ENCODE measurements at places on chromosomes 7 and 10. TPM values are rescaled to one million over a fixed set of nuclear protein-coding genes. Genes with fewer than 3 reads are reported as not detected.

GRCh38 chr7:42144604-42145003 is 92.4 kb downstream of the GLI3 start:
- DNase-seq = no peak

DENND2A gene
- 5.4 TPM for total RNA-seq

NEURL1 gene
- not detected for total RNA-seq

- DNase-seq = no peak
Measured at GRCh38 chr10:130492266-130492934, 356.2 kb downstream of the GLRX3 start.

VSTM4 gene
- total RNA-seq = 9.5 TPM

PDK4 gene
- total RNA-seq = 0.71 TPM

LDB3 gene
- total RNA-seq = 0.45 TPM

SPDYE5 gene
- not detected for total RNA-seq

TMEM213 gene
- not detected for total RNA-seq

DNA sequence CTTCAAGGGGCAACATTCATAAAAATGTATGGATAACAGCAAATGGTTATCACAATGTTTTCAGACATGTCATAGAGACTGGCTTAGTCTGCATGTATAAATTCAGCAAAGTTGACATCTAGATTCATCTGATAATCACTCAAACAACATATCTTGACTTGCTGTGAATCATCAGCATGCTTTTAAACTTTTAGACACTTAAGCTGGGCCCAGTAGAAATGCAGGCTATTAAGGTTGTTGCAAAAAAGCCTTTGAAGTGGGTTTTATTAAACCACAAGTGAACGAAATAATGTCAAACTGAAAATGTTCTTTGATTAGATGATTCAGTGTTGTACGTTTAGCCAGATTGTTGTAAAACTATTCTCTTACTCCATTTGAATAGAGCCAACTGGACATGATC is 759.6 kb downstream of the NXPH1 start:
- no peak for DNase-seq

- no peak for DNase-seq
Measured at GRCh38 chr7:45215601-45216062, 58.0 kb downstream of the RAMP3 start.

GRK5 gene
- total RNA-seq = 6.1 TPM

DNA sequence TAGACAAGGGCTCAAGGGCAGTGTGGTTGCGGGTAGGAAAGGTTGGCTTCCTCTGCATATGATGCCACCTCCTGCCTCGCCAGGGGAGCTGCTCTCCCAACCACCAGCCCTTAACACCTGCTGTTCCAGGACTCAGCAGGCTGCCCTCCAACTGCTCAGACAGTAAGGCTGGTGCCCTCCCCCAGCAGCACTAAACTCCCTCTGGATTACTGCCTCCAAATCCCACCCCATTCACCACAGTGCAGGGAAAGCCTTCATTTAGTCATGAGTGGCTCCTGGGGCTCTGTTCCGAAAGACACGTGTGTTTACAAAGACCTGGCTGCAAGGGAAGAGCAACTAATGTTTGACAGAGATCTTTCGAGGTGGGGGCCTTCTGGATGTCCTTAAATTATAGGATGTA is 437.2 kb upstream of the MKI67 start:
- DNase-seq = no peak

FAM25G gene
- total RNA-seq = not detected

DNA sequence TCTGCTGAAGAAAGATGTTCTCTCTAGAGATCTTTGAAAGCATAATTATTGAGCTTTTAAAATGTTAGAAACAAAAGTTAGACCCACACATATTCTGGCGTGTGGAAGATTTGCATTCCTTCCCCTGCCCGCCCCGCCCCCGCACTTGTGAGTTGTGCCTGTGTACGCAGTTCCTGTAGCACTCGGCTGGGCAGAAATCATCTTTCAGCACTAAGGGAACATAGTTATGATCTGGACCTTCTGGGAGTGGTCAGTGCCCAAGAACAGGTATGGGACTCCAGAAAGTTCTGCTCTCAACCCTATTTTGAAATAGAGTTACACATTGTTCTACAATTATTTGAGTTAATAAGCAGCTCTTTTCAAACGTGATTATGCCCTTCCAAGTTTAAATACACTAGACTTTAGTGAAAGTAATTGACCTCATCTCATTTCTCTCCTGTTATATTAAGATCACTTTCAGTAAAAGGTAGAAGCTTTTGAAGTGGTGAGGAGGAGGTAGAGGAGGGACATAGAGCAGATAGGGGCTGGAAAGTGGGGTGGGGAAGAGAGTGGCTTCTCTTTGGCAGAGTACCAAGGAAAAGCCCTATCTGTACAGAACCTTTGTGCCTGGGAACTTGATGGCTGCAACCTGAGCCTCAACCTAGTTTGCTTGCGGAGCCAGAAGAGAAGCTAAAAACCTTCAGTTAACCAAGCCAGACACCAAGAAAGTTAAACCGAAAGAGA is 5.7 kb downstream of the BLVRA start:
- peak; percentile 50 for DNase-seq

- DNase-seq = no peak
Measured at GRCh38 chr7:94294471-94295131, 100.1 kb upstream of the COL1A2 start.

DNA sequence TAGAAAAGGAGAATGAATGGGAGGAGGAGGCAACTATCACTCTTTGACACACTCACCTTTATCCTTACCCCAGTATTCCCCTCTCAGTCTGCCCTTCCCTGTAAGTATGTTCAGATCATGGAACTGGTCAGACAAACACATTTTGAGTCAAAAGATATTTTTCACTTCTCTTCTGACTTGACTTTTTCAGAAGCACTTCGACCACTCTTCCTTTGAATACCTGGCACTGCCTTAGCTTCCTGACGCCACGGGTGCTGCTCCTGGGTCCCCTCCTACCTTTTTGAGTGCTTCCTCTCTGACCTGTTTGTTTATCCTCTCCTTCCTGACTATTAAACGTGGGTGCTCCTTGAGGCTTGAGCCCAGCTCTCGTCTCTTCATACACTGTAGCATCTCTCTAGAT is 19.8 kb upstream of the C10orf67 start:
- DNase-seq = no peak

- DNase-seq = no peak
Measured at GRCh38 chr10:97074256-97075145, 111.3 kb downstream of the SLIT1 start.

- DNase-seq = no peak
Measured at GRCh38 chr7:37342176-37342687, 106.4 kb downstream of the ELMO1 start.

- DNase-seq = no peak
Measured at GRCh38 chr7:46224363-46224762, 303.3 kb upstream of the IGFBP3 start.

- DNase-seq = peak; percentile 86
Measured at GRCh38 chr10:102452672-102453340, 1.5 kb upstream of the C10orf95 start.

GRCh38 chr10:1074748-1075308 is 18.6 kb downstream of the WDR37 start:
- no peak for DNase-seq

NEUROD6 gene
- not detected for total RNA-seq

- DNase-seq = peak; percentile 29
Measured at GRCh38 chr7:151968357-151968756, 12.1 kb downstream of the GALNTL5 start.

DNA sequence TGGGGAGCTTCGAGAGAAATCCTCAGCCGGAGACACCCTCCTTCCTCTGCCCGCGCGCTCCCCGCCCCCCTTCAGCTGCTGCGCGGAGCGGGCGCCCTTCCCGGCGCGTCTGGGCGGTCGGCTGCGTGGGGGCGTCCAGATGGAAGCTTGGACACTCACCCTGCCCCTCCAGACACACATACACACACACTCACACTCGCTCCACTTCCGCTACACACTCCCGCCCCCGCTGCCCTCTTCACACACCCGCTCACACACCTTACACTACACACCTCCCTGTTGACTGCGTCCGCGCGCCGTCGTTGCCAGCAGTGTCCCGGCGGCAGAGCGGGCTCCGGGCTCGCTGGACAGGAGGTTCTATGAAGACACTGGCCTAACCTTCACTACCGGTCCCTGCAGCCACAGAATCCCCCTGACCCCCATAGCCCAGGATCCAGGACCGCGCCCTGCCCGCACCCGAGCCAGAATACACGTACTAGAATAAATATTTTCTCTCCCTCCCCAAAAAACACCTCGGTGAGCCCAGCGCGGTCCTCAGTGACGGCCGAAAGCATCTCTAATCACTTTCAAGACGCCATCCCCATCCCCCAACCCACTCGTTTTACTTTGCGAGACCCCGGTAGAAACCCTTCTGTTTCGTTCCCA is 1.1 kb upstream of the EGR2 start:
- DNase-seq = peak; percentile 37

PPP1R3C gene
- 0.74 TPM for total RNA-seq

CCDC136 gene
- total RNA-seq = 7.7 TPM

- DNase-seq = no peak
Measured at GRCh38 chr10:11037991-11038390, 20.3 kb downstream of the CELF2 start.

PRLHR gene
- not detected for total RNA-seq

CFAP58 gene
- total RNA-seq = 0.06 TPM

GRCh38 chr10:105963334-105963884 is 1201.1 kb downstream of the SORCS1 start:
- no peak for DNase-seq

DNA sequence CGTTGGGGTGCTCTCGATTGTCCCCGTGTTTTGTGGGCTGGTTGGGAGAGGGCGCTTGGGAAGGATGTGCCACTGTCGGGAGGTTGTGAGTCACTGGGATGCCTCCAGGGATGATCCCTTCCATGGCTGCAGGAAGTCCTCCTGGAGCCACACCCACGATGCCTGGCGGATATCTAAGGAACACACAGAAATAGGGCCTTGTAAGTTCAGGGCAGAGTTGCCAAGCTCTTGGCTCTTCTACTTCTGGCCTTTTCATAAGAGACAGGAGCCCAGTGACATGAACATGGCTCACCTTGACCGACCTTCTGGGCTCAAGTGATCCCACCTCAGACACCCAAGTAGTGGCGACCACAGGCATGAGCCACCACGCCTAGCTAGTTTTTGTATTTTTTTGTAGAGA is 47.6 kb downstream of the ZRANB1 start:
- no peak for DNase-seq

DNA sequence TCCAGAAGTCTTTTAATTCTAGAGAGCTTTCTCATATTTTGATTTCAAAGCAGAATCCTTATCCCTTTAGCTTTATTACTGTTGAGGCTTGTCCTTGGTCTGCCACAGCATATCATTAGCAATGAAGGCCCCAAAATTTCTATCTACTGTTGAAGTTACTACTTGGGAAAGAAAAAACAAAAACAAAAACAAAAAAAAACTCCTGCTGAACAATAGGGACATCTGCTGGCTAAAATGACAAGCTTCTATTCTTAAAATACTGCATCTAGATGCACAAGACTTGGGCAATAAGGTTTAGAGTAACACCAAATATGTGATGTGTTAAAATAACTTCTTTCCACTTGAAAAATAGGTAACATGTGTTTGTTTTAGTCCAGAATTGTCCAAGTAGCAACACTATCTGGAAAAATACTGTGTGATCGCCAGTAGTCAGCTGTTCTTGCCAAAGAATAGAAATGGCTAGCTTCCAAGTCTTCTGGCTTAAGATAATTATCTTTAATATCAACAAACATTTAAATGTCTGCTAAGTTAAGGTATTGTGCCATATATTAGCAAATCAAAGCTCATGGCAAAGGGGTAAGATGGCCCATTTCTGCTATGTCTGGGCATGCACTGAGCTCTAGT is 3.8 kb upstream of the DMTF1 start:
- DNase-seq = no peak

TRIM74 gene
- not detected for total RNA-seq

YWHAG gene
- total RNA-seq = 53.9 TPM

DNA sequence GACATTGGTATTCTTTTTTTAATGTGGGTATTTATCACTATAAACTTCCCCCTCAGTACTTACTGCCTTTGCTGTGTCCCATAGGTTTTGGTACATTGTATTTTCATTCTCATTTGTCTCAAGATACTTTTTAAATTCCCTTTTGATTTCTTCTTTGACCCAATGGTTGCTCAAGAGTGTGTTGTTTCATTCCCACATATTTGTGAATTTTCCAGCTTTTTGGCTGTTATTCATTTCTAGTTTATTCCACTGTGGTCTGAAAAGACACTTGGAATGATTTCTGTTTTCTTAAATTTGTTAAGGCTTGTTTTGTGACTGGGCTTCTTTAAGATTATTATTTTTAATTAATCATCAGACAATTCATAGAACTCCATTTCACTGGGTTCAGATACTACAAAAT is 105.0 kb downstream of the EPC1 start:
- no peak for DNase-seq

DNA sequence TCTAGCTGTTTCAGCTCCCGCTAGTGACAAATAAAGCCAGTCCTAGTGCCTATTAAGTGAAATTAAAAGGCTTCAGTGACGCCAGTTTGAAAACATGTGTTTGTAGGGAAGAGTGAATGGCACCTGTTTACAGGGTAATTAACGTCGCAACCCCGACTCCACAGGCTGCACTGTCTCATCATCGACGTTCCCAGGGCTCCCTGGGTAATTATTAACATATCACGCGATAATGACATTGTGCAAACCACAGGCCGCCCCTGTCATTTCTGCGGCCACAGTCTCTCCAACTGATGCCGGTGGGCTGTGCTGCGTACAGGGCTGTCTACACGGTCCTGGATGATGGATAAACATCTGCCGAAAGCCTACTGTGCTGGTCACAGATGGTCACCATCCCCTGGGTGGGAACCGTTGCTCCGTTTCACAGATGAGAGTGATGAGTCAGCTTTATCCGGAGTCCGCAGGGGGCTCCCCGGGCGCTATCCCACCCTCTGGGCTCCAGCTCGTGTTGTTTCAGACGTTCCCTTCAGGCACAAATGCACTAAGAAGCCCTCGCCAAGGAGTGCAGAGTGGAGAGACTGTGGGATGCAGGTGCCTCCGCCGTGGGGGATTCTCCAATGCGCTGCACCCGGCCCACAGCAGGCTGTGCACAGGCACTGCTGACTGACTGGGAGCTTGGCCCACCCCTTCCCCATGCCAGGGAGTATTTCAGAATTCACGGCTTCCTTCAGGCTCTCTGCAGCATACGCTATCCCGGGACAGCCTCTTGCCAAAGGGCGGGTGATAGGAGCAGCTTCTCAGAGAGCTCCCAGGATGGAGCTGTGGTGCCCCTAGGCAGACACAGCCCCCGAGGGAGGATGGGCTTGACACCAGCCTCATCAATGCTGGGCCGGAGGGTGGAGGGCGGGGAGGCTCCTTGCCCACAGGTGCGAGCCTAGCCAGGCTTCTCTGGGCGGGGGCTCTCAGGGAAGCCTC is 491.8 kb upstream of the FOXK1 start:
- no peak for DNase-seq

- DNase-seq = peak; percentile 82
Measured at GRCh38 chr7:22586101-22586785, 86.3 kb upstream of the STEAP1B start.

PON1 gene
- total RNA-seq = not detected

GRCh38 chr10:126270111-126270510 is 118.2 kb downstream of the ADAM12 start:
- peak; percentile 90 for DNase-seq

GRCh38 chr7:3955751-3956696 is 655.0 kb downstream of the SDK1 start:
- DNase-seq = peak; percentile 88

DNA sequence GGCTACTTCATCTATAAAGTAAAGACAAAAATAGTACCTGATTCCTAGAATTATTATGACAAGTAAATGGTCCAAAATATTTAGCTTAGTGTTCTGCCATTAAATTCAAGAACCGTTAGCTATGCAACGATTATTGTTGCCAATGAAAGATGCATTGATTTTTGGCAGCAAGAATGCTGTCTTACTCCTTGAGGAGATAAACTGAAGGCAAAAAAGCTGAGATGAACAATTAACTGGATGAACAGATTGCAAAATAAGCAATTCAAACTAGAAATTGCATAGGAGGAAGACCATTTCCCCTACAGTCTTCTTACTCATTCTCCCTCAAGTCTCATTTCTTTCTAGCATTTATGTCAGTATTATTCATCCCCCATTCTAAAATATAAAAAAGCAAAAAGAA is 484.5 kb downstream of the PLXDC2 start:
- DNase-seq = no peak

Data from Daoy (cell line).